Activated CD4-positive, alpha-beta T cell treated with anti-CD3 and anti-CD28 coated beads for 36 hours (primary cell): ENCODE measurements at places on chromosomes 3 and 15.

GRCh38 chr3:156676768-156677479 is 2.5 kb downstream of the TIPARP start:
- peak overlapping the region; percentile 77 for H3K4me3 ChIP-seq
- H3K36me3 ChIP-seq, result peaks cover 42% of the 10 kb centered on the region

DNA sequence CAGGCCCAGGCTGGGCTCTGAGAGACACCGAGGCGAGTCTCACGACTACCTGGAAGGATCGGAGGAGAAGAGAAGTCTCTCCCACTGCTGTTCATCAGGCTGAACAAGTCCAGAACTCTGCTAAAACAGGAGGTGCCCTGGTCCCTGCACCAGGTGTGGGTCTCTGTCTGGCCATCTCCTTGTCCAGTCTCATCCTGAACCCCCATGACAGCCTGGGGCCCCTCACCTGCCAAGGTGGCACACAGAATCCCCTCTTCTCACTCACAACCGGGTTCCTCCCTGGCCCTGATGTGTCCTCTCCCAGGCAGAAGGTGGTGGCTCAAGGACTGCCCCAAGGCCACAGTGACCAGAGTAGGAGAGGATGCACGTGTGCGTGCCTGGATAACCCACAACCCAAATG is 34.1 kb downstream of the WNT7A start:
- no peak overlapping the region for H3K27ac ChIP-seq
- DNase-seq, result no peak
- H3K36me3 ChIP-seq, result no peaks in the 10 kb centered on the region
- H3K27me3 ChIP-seq, result no peaks in the 10 kb centered on the region

DNA sequence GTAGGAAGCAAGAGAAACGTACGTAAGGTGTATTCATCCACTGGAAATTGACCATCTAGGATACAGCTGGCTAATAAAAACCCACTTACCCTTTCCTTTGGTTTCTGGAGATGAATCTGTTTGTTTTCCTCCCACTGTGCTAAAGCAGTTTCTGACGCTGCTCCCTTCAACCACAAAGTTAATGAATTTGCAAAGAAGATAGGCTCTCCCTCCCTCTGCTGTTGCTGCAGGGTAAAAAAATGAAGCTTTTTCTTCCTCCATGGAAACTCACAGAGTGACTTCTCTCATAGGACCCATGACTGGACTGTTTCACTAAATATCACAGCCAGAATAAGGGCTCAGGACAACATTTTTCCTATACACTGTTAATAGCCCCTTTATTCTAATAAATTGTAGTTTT is 172.1 kb upstream of the LRRN1 start:
- no peaks in the 10 kb centered on the region for H3K27me3 ChIP-seq
- no peak for DNase-seq
- no peak overlapping the region for H3K27ac ChIP-seq
- H3K36me3 ChIP-seq, result no peaks in the 10 kb centered on the region

DNA sequence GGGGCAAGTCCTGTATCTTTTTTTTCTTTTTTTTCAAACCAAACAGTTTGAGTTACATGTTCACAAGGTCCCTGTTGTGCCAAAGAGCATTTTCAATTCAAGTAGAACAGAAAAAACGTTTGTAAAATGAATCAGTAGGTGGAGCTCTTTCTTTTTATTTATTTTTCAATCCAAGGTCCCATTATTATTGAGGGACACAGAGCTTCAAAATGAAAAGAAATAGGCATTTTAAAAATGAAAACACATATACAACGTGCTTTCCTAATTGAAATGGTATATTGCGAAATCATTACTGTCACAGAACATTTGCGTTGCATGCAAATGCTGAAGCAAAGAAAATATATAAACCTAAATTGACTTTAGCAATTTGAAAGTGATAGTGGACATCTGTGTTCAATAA is 711.0 kb downstream of the MECOM start:
- H3K27me3 ChIP-seq, result no peaks in the 10 kb centered on the region
- H3K4me3 ChIP-seq, result no peak overlapping the region
- no peaks in the 10 kb centered on the region for H3K4me1 ChIP-seq
- no peaks in the 10 kb centered on the region for H3K36me3 ChIP-seq

- H3K4me1 ChIP-seq, result peaks cover 13% of the 10 kb centered on the region
- DNase-seq, result no peak
- H3K4me3 ChIP-seq, result no peak overlapping the region
- H3K27me3 ChIP-seq, result peaks cover 15% of the 10 kb centered on the region
- H3K36me3 ChIP-seq, result no peaks in the 10 kb centered on the region
Observed at GRCh38 chr15:51692154-51692553, 10.9 kb downstream of the SCG3 start.

- H3K27me3 ChIP-seq, result no peaks in the 10 kb centered on the region
- peaks cover 24% of the 10 kb centered on the region for H3K36me3 ChIP-seq
- peaks cover 32% of the 10 kb centered on the region for H3K4me1 ChIP-seq
- DNase-seq, result no peak
Observed at GRCh38 chr15:84773716-84774115, 25.3 kb downstream of the ZNF592 start.
